ENCODE measurements at places on chromosomes 5 and 9.
A peak's percentile ranks its signal among the peaks of the same experiment; 100 is the strongest.

DNA sequence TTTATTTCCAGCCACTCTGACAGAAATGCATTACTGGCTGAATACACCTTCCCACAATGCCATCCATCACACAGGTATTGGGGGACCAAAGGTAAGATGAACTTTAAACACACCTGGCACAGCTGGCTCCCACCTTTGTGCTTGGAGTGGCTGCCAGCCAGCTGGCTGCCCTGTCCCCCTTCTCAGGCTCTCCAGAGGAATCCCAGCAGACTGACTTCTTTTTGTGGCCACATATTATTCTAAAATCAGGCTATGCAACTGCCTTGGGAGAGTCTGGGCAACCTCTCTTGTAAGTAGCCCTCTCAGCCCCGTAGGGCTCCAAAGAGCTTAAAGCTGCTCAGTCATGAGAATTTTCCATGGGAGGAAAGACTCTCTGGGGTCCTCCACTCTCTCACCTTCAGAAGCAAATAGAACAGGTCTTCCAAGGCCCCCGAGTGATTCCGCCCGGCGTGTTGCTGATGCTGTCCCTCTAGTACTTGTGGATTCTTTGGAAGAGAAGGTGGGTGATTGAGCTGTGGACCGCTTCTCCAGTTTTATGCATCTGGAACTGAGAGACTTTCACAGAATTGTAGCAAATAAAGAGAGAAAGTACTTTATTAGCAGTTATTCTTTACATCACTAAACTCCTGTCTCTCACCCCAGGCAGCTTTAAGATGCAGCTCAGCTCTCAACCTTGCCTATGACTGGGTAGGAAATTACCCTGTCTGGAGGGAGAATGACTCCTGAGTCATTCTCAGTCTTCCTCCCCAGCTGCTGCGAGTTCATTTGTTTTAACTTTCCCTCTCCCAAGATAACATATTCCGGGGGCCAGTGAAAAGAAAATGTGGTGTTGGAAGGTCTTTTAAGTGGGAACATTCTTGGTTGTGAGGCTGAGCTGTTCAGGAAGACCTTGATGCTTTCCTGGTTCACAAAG lies 159.4 kb upstream of the PITX1 start:
- no peak for DNase-seq

GRCh38 chr5:179668391-179668790 lies 12.4 kb downstream of the CBY3 start:
- no peak for DNase-seq

DNA sequence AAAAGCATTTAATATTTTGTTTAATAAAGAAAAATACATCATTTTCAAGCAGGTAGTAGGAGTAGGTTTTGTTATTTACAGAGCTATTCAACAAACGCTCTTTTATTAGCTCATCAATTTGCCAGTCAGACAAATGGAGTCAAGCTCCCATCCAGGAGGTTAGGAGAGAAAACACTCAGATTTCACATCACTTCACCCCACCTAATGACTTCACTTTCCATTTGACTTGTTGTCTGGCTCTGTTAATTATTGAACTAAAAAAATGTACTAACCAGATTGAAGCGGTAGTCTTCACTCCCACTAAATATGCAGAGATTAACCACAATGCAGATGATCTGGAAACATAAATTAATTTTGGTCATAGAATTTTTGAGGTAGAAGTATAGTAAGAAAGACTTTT lies 193.6 kb upstream of the VCAN start:
- DNase-seq, result no peak

DNA sequence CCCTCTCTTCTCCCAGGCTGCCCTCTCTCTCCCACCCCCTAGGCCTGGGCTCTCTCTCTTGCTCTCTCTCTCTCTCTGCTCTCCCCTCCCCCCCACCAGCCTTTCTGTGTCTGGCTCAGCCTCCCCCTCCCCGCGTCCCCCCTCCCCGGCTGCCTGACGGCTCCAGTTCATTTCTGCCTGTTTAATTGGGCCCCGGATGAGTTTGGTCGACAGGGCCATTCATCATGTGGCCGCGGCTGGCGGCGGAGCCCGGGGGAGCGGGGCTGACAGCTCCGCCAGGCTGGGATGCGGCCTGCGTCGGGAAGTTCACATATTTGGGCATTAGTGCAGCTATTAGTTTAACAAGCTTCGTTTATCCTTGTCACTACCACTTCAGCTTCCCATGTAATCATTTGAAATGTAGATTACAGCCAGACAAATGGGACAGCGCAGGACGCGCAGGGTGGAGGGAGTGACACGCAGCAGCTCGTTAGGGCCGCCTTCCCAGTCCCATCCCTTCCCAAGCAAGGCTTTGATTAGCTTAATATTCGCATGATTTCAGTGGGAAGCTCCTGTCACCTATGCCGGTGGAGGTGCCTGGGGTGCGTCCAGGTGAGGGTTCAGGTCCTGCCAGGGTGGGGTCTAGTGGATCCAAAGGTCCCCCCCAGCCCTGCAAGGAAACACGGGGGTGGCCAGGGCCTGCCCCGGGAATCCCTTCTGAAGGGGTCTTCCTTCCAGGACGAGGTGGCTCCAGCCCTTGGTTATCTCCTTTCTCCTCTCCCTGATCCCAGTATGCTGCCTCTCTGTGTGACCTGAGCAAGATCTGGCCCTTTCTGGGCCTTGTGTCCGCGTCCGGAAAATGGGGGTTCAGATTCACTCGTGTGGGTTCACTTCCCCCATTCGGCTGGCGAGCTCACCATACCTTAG lies 214.8 kb downstream of the PAX5 start:
- DNase-seq, result no peak

- no peak for DNase-seq
These were observed 29.2 kb upstream of the RXRA start for GRCh38 chr9:134297083-134297410.

DNA sequence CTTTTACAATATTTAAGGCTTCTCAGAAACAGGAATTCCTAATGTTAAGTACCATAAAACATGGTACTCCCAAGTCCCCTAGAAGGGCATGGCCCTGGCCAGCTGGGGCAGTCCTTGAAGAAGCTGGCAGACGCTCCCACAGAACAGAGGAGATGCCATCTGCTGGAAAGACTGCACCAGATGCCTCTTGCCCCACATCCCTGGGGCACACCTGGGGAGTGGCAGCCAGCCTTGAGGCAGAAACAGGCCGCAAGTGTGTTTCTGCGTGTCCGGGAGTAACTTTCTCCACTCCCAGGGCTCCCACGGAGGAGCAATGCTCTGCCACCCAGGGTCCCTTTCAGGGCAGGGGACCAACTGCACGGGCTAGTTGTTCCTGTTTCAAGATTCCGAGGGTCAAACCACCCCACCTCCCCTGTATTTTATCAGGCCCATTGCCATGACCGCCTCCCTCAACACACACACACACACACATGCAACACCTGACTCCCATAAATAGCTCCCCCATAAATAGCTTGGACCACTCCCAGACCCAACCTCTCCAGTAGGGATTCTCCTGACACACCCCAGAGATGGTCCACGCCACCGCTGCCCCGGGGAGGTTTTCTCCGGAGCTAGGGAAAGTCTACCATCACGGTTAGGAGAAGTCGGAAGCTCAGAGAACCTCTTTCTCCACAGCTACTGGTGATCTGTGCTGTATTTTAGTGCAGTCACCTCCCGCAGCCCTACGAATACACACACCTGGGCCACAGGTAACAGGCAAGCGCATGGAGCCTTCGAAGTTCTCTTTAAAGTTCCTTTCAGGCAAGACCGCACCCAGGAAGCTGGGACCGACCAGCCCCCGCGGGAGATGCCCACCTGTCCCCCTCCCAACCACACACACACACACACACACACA lies 1.5 kb downstream of the SPOCK1 start:
- DNase-seq, result peak; percentile 74

DNA sequence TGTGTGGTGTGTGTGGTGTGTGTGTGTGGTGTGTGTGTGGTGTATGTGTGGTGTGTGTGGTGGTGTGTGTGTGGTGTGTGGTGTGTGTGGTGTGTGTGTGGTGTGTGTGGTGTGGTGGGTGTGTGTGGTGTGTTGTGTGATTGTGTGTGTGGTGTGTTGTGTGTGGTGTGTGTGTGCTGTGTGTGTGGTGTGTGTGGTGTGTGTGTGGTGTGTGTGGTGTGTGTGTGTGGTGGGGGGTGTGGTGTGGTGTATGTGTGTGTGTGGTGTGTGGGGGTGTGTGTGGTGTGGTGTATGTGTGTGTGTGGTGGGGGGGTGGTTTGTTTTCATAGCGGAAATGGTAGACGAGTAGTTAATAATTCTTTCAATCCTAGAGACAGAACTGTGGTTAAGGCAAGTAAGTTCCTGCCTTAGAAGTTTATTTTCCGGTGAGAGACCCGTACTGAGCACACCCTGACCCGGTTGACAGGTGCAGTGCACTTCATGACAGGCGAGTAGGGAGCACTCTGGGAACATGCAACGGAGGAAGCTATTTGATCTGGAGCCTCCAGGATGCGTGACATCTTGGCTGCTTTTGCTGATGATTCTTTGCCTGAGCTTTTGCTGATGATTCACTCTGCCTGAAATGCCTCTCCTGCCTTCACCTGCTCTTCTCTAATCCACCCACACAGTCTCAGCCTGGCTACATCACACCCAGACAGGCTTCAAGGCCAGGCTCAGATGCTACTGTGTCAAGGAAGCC lies 21.7 kb upstream of the FAT2 start:
- DNase-seq, result no peak

DNA sequence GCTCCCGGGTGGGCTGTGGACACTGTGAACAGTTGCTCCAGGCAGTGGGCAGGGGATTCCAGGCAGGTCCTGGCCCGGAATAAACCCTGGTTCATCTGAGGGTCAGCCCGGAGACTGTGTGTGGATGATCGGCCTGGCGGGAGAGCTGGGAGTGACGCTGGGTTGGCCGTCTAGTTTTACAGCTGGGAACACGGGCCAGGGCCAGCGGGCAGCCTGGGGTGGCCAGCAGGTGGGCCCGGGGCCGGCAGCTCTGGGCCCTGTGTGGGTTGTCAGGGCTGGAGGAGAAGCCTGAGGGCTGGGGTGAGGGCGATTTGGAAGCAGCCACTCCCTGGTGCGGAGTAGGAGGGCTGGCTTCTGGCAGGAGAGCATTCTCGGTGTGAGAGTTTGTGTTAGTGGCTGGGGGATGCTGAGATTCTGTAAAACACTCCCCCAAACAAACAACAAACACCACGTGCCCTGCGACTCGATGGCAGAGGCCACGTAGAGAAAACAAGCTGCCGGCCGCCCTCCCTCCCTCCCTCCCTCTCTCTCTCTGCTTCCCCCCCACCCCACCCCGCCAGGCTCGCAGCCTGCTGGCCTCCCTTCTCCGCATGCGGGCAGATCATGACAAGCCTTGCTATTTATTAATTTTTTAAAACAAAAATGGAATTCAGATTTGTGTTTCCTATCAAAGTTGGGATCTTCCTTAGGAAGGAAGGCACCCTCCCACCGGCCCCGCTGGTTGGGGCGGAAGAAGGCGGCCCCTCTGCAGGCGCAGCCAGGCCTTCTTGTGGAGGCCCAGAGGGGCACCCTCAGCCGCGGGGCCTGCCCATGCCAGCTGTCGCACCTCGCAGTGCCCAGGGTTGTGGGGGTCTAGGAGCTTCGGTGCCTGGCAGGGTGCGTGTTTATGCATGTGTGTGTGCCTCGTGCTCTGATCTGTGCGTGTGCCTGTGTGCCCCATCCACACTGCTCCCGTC lies 49.5 kb downstream of the RXRA start:
- DNase-seq, result peak; percentile 86

DNA sequence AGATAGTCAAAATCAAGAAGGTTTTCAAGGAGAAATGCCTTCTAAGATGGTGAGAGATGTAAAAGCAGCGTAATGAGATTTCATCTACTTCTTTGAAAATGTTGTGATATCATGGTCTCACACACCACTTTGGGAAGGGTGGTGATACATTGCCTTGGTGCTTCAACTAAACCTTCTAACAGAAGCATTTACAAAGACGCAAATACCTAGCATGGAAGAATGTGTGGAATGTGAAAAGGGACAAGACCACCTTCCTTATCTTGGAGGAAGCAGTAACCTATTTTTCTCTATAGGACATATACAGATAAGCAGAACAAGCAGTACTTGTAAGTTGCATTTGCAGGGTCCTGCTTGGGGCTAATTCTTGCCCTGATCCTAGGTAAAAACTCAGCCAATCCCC lies 38.8 kb downstream of the PCA3 start:
- DNase-seq, result no peak

GRCh38 chr5:27734838-27735237 lies 696.5 kb upstream of the CDH9 start:
- DNase-seq, result no peak

DNA sequence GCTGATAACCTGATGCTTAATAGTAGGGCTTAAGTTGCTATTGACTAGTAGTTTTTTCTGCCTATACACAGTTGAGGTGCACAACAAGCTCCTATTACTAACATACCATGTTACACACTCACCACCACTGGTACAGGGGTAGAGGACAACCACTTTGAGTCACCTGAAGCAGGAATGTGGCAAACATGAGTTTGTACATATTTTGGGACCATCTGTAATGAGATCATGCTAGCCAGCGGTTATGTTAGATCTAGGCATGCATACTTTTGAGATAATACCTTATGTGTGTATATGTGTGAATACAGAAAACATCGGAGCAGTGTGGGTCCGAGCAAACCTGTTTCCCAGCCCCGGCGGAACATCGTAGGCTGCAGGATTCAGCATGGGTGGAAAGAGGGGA lies 72.8 kb upstream of the NXNL2 start:
- no peak for DNase-seq

DNA sequence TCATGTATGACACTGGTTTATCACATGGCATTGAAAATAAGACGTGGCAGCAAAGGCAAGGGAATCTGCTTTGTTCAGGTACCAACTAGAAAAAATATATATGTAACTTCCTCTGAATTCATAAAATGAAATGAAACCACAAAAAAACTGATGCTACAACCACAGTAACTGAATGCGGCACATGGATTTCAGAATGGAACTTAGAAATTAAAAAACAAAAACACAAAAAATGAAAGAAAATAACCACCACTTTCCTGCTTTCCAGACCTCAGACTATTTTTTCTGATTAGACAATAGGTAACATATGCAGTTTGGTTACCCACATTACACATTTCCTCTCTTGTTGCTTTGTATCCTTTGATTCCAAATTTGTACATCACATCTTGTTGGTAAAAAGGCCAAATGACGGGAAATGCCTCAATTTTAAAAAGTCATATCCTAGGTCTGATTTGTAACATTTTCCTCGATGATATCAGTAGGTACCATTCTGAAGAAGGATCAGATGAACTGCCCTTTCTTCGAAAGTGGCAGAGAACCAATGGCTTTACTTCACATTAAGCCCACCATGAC lies 18.1 kb upstream of the PDCL start:
- DNase-seq, result no peak

- no peak for DNase-seq
These were observed 29.3 kb upstream of the MINAR2 start for GRCh38 chr5:129718471-129719090.

- no peak for DNase-seq
These were observed 33.6 kb upstream of the SHC3 start for GRCh38 chr9:89212171-89212570.

DNA sequence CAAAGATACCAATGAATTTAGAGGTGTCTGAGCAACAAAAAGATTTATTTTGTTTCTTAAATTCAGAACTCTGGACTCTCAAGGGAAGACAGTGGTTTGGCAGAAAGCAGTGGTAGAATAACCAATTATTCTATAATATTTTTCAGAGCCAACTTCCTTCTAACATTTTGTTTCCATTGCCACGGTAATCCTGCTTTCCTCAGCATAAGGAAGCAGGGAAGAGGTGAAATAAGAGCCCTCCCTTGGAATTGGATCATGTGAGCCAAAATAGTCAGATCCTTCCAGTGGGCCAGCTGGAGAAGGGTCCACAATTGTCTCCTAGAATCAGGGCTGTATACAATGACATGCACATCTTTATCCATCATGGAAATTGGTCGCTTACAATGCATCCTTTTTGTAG lies 130.0 kb upstream of the MAP1B start:
- DNase-seq, result no peak

Data from NCI-H2171 treated with DMSO at 0.1 percent for 48 hours (cell line).